Stimulated activated CD8-positive, alpha-beta memory T cell treated with anti-CD3 and anti-CD28 coated beads, Interleukin-7, amount 100 ng/mL, for 4 hours (primary cell): ENCODE measurements at places on chromosomes 5 and 9.

GRCh38 chr5:110903966-110904365, 165.2 kb downstream of the SLC25A46 start:
- no peak for DNase-seq

GRCh38 chr9:89252651-89253267, 58.2 kb upstream of the CKS2 start:
- DNase-seq = no peak

- no peak for DNase-seq
Observed at GRCh38 chr5:157556615-157557418, 18.8 kb downstream of the ADAM19 start.

DNA sequence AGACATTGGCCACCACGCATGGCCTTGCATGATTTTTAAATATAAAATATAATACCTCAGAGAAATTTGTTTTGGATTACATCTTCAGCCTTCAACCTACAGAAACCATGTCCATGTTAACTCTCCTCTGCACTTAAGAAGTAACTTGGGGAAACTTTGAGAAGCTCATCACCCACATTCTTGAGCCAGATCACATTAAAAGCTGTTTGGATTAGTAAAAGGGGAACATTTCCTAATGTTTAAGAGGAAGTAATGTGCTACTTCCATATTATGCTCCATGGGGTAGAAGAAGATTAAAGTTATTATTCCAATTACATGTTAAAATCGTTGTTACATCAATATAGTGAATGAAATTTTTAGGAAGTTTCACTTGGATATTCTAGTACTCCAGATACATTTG, 10.4 kb upstream of the CEP120 start:
- no peak for DNase-seq

DNA sequence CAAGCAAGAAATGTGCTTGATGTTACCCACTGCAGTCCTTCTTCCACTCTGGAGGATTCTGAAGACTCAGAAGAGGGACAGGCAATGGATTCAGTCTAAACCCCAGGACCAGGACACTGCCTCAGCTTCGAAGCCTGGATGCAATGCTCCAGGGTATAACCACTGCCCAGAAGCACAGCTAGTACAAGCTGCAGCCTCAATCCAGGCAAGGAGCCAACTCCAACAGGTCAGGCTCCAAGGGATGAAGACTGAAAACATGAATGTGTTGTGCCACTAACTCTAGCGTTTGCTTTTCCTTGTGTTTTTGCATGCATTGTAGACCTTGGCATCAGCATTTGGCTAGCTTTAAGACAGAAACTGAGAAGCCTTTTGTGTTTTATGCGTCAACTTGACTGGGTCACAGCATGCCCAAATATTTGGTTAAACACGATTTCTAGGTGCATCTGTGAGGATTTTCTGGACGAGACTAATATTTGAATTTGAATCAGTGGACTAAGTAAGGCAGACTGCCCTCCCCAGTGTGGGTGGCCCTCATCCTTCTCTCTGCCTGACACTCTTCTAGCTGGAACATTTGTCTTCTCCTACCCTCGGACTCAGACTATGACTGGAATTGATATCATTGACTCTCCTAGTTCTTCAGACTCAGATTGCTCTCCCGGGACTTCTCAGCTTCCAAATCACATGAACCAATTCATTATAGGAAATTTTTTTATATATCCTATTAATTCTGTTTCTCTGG, 20.5 kb upstream of the GPX3 start:
- DNase-seq = no peak

GRCh38 chr9:122819791-122820489, 8.4 kb downstream of the PDCL start:
- no peak for DNase-seq

- no peak for DNase-seq
Observed at GRCh38 chr9:38359689-38360385, 32.7 kb upstream of the ALDH1B1 start.

DNA sequence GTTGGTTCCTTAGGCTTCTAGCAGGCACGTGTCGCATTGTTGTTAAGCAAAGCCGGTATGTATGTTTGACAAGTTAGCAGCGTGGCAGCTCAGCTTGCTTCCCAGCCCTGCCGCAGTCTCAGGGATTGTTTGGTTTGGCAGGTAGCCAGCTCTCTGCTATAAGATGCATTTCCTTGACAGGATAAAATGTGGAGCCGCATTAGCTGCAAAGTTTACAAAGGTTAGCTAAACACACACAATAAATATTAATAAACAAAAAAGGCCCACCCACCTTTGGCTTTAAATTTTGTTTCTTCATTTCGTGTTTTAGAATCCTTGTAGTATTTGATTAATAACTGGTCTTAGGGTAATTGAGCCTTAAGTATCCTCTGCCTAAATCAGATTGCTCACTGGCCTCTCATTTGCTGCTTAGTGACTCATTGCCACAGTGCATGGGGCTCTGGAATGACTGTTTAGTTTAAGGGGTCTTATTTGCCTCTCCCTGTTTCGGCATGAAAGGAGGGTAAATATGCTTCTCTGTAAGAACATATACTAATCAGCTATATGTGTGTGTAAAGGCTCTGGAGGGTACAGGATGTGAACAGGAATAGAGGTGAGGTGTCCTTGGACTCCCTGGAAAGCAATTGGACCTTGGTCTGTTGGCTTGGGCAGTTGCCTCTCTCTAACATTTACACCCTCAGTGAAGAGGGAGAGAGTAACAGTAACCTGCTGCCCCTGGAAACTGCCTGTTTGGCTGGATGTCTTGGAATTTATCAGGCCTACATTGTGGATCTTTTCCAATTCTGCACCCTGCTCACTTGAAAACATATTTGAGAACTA, 122.0 kb downstream of the GDNF start:
- no peak for DNase-seq

DNA sequence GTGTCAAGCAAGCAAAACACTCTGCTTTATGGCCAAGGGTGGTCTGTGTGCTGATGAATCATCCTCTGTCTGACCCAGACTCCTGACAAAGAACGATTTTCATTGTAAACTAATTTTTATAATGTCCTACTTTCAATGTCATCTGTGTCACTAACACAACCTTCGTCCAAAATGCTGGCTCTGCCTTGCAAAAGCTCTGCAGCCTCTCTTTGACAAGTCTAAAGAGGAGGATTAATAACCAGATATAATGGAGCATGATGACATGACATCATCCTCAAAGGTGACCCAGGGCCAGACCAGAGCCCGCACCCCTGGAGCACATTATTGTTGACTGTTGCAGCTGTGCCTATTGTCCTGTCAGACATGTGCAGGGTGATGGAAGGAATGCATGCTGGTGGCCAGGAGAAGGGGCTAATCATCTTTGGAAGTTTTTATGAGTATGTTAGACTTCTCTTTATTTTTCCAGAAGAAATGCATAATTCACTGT, 589.4 kb downstream of the NR2F1-AS1 start:
- DNase-seq = no peak

DNA sequence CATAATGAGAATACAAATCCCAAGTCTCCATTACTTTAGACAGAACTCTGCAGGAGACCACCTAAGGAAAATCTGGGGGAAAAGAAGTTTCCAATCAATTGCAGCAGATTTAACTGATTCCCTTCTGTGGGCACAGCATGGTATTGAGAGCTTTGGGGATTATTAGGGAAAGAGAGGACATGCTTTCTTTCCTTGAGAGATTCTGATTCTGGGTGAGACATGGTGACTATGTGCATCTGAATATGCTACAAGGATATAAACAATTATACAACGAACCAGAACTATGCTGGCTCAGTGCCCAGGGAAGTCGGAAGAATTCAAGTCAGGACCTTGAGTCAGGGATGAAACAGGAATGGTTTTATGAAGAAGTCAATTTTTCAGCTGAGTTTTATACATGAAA, 183.7 kb downstream of the PDE4D start:
- DNase-seq = no peak

- DNase-seq = peak; percentile 35
Observed at GRCh38 chr5:87081511-87082372, 185.9 kb upstream of the RASA1 start.

DNA sequence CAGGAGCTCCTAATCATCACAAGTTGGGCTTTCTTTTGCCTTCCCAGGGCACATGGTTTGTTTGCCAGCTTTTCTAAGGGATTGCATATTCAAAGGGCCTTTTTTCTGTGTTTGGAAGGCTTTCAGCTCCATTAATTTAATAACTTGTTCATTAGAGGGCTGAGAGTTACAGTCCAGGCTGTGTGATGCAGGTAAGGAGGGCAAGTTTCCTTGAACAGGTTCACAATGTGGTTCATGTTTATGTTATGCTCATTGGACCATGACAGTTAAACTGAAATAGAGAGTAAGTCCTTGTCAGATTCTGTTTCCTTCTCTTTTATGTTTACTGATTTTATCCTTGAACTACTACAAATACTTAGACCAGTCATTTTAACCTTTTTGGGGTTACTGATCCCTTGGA, 174.4 kb downstream of the MARCHF11 start:
- no peak for DNase-seq

- DNase-seq = no peak
Observed at GRCh38 chr5:178533136-178533535, 57.1 kb downstream of the COL23A1 start.

- no peak for DNase-seq
Observed at GRCh38 chr5:157874861-157875260, 15.9 kb upstream of the CLINT1 start.
